ENCODE measurements at places on chromosomes 5 and 9.

DNA sequence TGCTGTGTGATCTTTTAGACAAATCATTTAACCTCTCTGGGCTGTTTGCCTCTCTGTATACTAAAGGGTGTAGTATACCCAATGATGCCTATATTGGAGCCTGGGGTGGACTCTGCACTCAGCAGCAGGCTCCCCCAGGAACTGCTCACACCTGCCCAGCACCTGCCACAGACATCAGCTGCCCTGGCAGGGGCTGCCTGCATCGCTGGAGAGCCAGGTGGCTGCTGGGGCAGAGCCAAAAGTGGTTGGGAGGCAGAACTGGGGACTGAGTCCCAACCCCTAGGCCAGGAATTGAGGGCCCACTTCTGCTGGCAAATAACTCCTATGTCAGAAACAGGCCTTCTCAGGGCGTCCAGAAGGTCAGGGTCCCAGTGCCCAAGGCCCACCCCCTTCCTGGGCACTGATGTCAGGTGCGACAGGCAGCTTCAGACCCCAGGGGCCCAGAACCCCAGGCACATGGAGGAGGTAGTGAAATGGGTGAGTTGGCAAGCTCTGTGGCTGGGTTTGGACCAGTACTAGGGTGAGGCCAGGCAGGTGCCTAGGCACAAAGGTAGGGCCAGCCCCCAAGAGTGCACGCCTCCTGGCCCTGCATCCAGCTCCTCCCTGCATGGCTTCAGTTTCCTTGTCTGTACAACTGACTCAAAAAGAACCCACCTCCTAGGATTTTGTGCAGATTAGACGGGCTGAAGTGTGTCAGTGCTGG is 5.8 kb downstream of the UNC5A start:
- no peak for DNase-seq

- no peak for DNase-seq
These were observed 95.5 kb downstream of the TMEM161B start for GRCh38 chr5:88172847-88173758.

DNA sequence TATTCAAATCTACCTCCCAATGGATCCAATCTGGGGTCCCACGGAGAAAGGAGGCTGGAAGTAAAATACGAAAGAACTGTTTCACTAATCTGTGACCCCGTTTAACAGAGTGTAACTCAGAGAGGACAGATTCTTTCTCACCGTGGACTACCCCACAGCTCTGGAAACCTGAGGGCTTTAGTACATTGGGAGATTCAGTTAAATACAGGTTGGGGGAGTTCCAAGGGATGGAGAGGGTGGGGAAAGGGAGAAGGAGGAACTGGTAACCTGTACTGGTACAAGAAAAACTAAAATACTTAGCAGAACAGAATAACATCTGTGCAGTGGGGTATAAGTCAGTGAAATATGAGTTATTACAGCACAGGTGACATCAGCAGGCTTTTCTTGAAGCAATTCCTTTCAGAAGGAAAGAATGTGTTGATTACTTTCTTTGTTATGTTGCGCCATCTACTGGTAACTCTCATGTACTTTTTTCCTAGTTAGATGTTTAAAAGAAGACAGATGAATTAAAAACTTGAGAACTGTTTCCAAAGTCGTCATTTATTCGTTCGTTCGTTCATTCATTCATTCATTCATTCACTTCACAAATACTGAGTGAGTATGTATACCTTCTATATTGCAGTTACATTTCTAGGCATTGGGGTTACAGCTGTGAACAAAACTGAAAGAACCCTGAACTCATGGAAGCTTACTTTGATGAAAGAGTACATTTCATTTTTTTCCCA is 30.0 kb upstream of the STOM start:
- DNase-seq: peak; percentile 62

GRCh38 chr5:139186261-139186660 is 11.9 kb downstream of the SIL1 start:
- no peak for DNase-seq

DNA sequence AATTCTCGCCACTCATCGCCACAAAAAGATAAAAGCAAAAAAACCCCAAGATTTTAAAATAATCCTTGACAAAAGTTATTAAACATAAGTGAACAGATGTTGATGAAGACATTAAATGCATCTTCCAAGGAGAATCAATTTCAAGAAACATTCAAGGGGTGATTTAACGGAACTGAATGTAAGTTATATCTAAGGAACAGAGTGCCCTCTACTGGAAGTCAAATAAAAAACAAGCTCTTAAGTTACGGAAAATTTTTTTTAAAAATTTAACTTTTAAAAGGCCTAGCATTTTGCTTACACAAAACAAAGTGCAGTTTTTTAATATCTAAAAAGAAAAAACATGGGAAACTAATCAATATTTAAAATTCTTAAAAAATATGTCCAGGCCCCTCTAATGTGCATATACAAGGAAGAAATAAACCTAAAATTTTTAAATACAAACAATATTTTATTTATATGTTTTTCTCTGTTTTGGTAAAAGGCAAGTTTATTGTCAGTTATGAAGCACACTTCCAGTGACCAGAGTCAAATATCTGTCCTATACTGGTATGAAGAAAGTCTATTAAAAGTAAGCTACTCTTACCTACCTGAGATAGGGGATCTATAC is 28.0 kb downstream of the TEX10 start:
- DNase-seq: peak; percentile 25

- DNase-seq: no peak
These were observed 286.4 kb downstream of the FANCC start for GRCh38 chr9:95030920-95031642.

DNA sequence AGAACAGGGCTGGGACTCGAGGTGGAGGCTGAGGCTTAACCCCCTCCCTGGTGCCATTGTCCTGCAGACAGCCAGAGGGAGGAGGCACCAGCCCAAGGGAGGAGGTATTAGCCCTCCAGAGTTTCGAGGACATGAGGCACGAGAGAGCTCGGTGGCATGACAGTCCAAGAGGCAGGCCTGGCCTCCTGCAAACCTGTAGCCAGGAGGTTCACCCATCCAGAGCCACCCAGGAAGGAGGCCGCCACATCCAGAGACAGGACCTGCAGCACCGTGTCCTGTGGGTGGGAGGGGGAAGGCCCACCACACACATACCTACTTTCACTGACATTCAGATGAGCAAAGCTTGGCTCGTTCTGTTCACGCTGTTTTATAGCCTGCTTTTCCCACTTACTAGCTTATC is 75.2 kb upstream of the ADAMTS2 start:
- no peak for DNase-seq

DNA sequence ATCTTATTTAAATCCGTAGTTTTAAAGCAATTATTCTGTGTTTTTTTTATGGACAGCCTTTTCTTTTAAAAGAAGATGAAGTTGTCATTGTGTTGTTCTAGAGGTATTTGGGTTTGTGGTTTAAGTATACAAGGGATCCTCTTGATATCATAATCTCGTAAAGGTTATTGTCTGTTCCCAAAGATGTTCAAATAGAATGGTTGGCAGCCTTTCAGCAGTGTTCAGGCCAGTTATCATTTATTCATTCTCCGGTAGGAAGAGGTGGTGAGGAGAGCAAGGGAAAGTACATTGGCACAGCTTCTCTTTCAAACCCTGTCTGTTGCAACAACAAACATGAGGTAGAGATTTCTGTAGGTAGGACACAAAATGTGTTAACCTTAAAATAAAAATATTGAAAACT is 147.0 kb downstream of the FOCAD start:
- no peak for DNase-seq

GRCh38 chr5:133469252-133469651 is 143.1 kb downstream of the FSTL4 start:
- no peak for DNase-seq

GRCh38 chr5:16812911-16813310 is 123.2 kb downstream of the MYO10 start:
- DNase-seq: no peak

DNA sequence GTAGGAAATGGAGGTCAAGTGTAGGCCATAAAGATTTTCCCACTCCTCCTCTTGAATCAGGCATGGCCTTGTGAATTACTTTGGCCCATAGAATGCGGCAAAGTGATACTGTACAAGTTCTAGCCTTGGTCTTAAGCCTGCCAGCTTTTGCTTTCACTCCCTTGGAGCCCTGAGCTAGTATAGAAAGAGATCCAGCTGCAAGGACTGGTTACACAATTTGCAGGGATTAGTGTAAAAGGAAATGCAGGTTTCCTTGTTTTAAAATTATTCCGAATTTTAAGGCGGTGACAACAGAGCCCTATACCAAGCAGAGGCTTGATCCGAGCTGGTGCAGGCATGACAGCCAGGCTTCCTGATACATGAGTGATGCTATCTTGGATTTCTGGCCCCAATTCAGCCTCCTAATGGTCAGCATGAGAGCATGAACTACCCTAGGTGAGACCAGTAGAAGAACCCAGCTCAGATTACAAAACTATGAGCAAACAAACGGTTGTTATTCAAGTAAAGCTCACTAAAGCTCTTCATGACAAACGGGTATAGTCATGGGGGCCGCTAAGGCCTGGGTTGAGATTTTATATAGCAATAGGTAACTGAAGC is 257.9 kb downstream of the DOCK8 start:
- DNase-seq: no peak

DNA sequence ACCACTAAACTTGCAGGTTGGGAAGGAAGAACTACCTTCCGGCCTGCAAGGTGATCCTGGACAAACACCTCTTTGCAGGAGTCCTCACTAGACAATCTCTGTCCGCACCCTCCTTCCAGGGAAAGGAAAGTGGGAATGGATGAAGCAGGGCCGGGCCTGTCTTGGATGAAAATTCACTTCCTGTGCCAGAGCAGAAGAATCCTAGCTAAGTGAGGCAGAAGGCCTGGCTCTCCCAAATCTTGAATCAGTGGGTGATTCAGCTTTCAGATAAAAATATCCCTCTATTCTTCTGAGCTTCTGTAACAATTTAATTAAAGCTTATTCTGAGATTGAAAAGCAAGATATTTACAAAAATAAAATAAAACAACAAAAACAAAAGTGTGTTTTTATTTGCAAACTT is 281.9 kb upstream of the TLE4 start:
- no peak for DNase-seq

GRCh38 chr5:120297616-120298015 is 166.5 kb upstream of the PRR16 start:
- DNase-seq: no peak

- no peak for DNase-seq
These were observed 148.7 kb upstream of the IL12B start for GRCh38 chr5:159478950-159479349.

DNA sequence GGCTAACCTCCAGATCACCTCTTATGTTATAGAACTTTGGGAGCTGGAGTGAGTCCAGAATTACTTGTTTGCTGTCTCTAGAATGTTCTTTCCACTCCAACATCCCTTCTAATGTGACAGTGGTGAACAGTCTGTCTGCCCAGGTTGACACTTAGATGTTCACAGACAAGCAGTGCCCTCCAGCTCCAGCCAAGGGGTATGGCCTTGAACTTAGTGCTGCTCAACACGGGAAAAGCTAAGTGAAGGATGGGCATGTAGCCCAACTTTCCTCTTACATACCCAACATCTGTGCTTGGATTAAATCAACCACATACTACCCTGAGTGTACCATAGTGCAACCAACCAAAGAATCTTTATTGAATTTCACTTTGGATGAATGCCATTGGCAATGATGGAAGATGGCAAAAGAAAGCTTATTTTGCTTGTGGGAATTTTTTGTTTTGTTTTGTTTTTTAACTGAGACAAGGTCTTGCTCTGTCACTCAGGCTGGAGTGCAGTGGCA is 201.2 kb downstream of the NXNL2 start:
- DNase-seq: no peak

GRCh38 chr5:116152169-116152568 is 67.3 kb downstream of the COMMD10 start:
- no peak for DNase-seq

DNA sequence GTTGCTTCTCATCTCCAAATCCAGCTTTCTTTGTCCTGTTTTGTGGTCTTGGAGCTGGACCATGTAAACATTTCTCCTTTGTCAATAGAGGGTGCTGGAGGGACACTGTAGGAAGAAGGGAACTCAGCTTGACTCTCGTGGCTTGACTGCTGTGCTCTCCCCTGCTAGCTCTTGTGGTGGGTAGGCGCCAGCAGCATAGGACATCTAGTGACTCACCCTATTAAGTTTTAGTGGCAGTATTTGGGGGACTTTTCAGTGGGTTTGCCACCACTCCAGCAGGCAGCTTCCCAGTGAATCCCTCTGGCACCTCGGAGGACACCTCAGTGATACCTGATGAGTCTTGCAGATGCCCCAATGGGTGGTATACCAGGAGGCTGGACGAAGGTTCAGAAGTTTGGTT is 97.8 kb downstream of the TSSK1B start:
- DNase-seq: peak; percentile 10

DNA sequence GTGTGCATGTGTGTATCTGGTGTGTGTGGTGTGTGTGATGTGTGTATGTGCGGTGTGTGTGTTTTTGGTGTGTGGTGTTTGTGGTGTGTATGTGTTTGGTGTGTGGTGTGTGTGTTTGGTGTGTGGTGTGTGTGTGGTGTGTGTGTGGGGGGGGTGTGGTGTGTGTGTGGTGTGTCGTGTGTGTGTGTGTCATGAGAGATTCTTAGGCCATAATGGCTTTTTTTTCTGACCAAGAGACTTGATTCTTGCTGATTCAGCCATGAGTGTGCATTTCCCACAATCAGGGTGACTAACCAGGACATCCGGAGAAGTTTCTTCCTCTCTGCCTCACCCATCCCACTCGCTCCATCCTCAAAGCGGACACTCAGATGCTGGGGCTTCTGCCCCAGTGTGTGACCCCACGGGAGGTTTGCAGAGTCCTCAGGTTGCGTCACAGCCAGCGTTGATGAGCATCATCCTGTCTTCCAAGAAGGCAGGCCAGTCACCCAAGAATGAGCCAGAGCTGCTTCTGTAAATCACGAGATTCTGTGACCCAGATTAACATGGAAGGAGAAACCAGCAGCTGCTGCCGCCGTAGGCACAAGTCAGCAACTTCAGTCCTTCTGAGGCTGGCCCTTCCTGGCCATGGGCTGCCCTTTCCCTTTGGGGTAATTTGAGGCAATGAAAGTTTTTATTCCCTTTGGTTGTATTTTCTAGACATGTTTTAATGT is 12.5 kb upstream of the CTSL start:
- DNase-seq: peak; percentile 18

GRCh38 chr5:76585783-76586217 is 37.4 kb downstream of the F2RL2 start:
- DNase-seq: no peak

GRCh38 chr5:154482528-154483449 is 4.8 kb upstream of the HAND1 start:
- no peak for DNase-seq

Measured in CD4-positive, alpha-beta T cell treated with Interleukin-15 for 4 hours (primary cell).